ENCODE measurements at places on chromosomes 4 and X. TPM values are rescaled to one million over a fixed set of nuclear protein-coding genes. Genes with fewer than 3 reads are reported as not detected.

GRCh38 chrX:115560978-115561604, at the start of gene PLS3:
Gene PLS3 (plus strand): TSS chrX:115561174. CDS start chrX:115610251, 49,077 bp downstream.
- H3K27me3 ChIP-seq = peaks cover 14% of the 10 kb centered on the region
- H3K4me1 ChIP-seq = no peaks in the 10 kb centered on the region
- DNase-seq = peak; percentile 62
- H3K36me3 ChIP-seq = no peaks in the 10 kb centered on the region

DNA sequence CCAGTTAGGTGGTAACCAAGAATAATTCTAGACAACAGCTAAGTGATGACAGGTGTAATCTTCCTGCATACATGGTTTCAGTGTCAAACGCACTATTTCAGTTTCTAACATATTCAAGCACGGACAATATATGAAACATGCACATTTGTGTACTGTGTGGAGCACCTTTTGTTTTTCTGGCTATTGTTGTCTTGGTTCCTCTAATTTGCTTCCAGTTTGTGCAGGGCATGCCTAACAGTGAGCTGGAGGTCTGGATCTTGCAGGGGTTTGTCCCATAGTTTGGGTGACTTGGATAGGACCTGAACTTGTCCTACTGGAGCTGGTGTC, 70.5 kb upstream of the TBC1D9 start:
- H3K27ac ChIP-seq = no peak overlapping the region
- no peaks in the 10 kb centered on the region for H3K4me1 ChIP-seq
- H3K27me3 ChIP-seq = no peaks in the 10 kb centered on the region

TMEM131L gene
- 40.3 TPM for total RNA-seq

FGG gene
- not detected for total RNA-seq

GRCh38 chr4:107978716-107979451, 10.8 kb upstream of the HADH start:
- no peaks in the 10 kb centered on the region for H3K36me3 ChIP-seq
- H3K27ac ChIP-seq = no peak overlapping the region
- H3K4me3 ChIP-seq = no peak overlapping the region

WFS1 gene
- 5.9 TPM for total RNA-seq

DNA sequence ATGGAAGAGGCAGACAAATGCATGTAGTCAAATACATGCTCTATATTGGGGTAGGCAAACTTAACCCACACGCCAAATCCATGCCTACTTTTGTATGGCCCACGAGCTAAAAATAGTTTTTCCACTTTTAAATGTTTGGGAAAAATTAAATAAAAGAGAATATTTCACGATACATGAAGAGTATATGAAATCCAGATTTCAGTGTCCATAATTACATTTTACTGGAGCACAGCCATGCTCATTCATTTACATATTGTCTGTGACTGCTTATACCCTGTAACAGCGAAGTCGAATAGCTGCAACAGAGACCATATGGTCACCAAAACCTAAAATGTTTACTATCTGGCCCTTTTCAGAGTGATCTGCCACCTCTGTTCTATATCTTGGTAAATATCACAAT, 257.4 kb upstream of the NOCT start:
- no peaks in the 10 kb centered on the region for H3K4me1 ChIP-seq
- no peak overlapping the region for H3K4me3 ChIP-seq
- no peak for DNase-seq
- H3K36me3 ChIP-seq = no peaks in the 10 kb centered on the region

DNA sequence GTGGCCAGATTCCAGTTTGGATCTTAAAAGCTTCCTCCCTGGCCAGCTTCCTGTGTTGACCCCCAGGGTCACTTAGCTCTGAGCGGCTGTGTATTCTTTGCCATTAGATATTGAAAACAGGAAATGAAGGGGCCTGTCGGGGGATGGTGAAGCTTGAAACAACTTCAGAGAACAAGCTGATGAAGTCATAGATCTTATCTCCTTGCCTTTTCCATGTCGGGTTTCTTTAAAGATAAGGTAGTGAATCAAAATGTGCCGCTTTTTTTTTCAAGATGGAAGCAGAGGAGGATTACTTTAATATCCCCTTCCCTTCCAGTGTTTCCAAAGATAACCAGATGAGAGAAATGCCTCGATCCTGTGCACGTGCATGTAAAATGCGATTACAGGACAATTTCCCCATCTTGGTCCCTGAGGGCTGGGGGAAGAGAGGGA, 508.5 kb downstream of the MID1IP1 start:
- H3K27ac ChIP-seq = peak overlapping the region; percentile 100
- peak overlapping the region; percentile 82 for H3K4me3 ChIP-seq
- H3K4me1 ChIP-seq = peaks cover 52% of the 10 kb centered on the region
- DNase-seq = peak; percentile 84

DNA sequence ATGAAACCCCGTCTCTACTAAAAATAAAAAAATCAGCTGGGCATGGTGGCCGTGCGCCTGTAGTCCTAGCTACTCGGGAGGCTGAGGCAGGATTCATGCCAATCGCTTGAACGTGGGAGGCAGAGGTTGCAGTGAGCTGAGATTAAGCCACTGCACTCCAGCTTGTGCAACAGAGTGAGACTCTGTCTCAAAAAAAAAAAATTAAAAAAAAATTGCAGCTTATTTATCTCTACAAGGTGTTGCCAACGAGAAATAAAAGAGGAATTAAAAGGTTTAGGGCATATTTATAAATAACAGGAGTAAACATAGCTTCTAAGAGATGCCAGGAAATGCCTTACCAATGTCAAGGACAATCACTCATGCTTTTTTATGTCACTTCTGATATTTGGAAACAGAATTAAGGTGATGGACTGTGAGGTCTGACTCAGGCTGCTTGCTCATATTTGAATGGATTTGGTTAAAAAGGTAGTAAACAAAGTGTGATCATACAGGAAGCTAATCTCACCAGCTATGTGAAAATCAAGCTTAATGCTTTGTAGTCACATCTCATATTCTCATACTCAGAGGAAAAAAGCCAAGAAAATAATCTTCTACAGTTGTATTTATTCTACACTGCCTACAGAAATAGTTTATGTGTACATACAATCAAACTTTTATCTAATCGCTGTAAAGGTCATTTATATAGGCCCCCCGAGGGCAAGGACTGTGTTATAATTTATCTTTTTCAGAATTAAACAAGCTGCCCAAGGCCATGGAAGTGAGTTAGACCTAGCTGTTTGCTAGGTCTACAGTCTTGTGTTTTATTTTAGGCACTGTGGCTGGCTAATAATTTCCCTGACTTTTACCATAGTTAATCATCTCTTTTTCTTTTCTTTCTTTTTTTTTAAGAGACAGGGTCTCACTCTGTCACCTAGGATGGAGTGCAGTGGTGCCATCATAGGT, 61.1 kb upstream of the RBMX start:
- no peak for DNase-seq
- no peak overlapping the region for H3K4me3 ChIP-seq
- H3K27ac ChIP-seq = no peak overlapping the region
- H3K27me3 ChIP-seq = no peaks in the 10 kb centered on the region
- peaks cover 4% of the 10 kb centered on the region for H3K4me1 ChIP-seq

GRCh38 chrX:108216405-108216804, 124.8 kb downstream of the ATG4A start:
- H3K4me1 ChIP-seq = no peaks in the 10 kb centered on the region
- H3K36me3 ChIP-seq = no peaks in the 10 kb centered on the region
- no peak overlapping the region for H3K27ac ChIP-seq
- H3K27me3 ChIP-seq = no peaks in the 10 kb centered on the region

IBSP gene
- total RNA-seq = not detected

IL2RG gene
- total RNA-seq = 337 TPM

DNA sequence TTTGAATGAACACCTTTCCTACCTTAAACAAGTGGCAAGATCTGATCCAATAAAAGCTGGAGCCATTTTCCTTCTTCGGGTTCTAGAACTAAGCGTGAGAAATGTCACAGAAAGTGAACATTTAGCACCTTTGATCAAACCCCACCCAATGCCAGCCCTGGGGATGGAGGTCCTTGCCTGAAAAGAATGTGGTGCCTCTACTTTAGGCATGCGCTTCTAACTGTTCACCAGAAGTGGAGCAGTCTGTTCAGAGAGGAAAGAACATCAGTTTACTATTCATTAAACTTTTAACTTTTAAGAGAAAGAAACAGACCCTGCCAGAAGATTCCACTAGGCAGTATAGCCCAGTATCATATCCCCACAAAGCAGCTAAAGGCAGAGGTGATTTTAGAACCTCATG, 75.9 kb downstream of the INTS12 start:
- H3K4me1 ChIP-seq = no peaks in the 10 kb centered on the region
- H3K4me3 ChIP-seq = no peak overlapping the region
- H3K36me3 ChIP-seq = no peaks in the 10 kb centered on the region

DNA sequence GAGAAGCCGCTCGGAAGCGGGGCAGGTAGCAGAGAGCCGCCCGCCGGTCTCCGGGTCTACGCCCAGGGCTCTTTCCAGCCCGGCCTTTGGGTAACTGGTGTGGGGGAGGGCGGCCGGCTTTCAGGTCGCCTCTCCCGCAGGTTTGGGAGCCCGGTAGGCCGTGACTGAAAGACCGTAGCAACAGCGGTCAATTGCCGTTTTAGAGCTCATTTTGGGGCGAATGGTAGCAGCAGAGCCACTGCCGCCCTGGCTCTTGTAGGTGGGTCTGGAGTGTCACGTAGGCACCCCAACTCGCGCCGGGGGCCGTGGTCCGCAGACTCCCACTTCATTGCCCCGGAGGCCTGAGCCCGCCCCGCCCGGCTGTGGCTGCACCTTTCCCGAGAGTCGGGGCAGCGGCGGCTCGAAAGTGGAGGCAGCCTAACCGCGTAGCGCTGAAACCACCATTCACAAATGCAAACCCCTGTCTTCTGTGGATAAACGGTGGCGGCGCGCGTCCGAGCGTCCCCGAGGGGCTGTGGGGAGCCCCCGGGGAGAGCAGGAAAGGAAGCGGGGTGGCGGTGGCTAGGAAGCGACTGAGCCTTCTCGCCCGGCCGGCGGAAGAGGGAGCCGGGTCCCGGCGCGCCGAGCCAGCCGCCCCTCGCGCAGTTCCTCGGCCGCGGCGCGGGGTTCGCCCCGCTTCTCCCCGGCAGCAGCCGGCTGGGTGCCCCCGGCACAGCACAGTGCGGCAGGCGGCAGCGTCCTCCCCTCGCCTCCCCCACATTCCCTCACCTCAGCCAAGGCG, 2185.1 kb upstream of the TENM3 start:
- H3K4me1 ChIP-seq = peaks cover 9% of the 10 kb centered on the region
- H3K27ac ChIP-seq = no peak overlapping the region
- no peaks in the 10 kb centered on the region for H3K36me3 ChIP-seq
- peak; percentile 60 for DNase-seq

KLHL4 gene
- total RNA-seq = not detected

DNA sequence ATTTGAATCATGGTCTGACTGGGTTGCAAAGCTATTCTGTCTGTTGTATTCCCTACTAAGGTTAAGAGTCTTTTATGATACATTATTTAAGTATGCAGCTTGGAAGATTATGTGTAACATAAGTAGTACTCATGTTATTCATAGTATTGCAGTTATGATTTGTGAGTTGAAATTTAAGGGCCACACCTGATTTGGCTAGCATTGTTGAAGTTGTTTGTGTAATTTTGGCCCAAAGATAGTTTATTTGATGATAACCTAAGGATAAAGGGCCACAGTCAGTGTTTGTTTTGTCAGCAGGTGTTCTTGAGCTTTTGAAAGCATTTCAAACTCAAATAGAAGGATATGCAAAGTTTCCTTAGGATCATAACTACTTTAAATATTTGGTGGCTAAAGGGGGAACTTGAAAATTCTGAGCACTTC, 38.9 kb downstream of the NUDT9 start:
- H3K4me3 ChIP-seq = no peak overlapping the region
- H3K27me3 ChIP-seq = no peaks in the 10 kb centered on the region
- no peak overlapping the region for H3K27ac ChIP-seq
- DNase-seq = no peak
- H3K4me1 ChIP-seq = no peaks in the 10 kb centered on the region
- peaks cover 8% of the 10 kb centered on the region for H3K36me3 ChIP-seq

DNA sequence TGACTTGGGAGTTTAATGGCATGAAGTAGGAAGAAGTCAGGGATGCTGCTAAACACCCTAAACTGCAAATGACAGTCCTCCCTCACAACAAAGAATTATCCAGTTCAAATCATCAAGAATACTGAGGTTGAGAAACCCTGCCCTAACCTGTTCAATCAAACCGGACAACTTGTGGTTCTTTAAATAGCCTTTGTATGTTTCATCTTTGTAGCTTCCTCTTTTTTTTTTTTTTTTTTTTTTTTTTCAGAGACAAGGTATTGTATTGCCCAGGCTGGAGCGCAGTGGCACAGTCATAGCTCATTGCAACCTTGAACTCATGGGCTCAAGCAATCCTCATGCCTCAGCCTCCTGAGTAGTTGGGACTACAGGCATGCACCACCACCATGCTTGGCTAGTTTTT, 52.5 kb upstream of the TTC29 start:
- DNase-seq = no peak
- no peak overlapping the region for H3K27ac ChIP-seq
- H3K4me3 ChIP-seq = no peak overlapping the region
- H3K27me3 ChIP-seq = no peaks in the 10 kb centered on the region

DNA sequence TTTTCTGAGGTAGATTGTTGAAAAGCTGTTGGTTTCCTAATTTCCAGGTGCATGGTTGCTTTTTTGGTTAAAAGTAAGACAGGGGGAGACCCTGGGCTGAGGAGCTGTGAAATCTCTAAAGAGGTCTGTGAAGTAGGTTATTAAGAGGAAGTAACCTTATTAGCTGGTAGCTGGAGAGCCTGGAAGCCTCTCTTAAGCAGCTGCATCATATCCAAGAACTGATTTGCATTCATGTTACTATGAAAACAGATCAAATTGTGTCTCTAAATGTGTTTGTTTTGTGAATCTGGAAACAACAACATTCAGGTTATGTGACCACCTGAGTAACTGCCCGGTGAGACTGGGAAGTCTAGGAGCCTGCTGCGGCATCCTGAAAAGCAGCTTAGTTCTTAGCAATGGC, 54.1 kb downstream of the ARHGAP10 start:
- peaks cover 2% of the 10 kb centered on the region for H3K27me3 ChIP-seq
- no peak for DNase-seq
- H3K4me1 ChIP-seq = peaks cover 23% of the 10 kb centered on the region
- H3K36me3 ChIP-seq = no peaks in the 10 kb centered on the region
- no peak overlapping the region for H3K27ac ChIP-seq

DNA sequence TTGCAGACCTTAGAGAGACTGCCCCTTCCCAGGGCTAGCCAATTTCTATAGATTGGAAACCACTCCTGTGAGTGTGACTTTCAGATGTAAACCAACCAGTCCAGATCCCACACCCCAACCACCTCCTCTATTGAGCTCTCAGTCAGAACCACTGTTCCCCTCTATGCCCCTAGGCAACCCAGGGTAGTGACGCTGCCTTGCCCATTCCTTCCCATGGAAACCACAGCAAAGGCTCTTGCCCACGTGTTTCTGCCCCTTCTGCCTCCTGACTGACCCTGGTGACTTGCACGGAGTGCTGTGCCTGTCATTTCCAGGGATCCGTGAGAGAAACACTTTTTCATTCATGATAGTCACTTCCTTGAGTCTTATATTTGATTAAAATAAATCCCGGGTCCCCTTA, 32.4 kb downstream of the CYTL1 start:
- H3K36me3 ChIP-seq = no peaks in the 10 kb centered on the region
- H3K4me1 ChIP-seq = no peaks in the 10 kb centered on the region
- H3K4me3 ChIP-seq = no peak overlapping the region

DNA sequence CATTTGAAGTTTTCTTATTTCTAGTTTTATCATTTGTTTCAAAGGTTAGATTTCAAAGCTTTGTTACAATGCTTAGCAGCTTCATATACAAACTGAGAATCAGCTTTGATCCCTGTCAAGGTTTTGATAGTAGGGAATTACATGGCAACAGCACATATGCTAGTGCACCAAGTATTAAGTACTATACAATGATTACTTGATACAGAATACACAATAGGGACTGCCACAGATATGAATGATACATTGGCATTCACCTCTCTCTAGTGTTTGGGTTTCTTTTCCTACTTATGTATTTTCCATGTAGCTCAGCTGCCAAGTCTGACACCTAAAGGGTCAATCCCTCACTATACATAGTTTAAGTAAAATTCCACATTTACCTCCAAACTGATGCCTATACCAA, 344.0 kb downstream of the FAT4 start:
- H3K4me1 ChIP-seq = no peaks in the 10 kb centered on the region
- H3K36me3 ChIP-seq = no peaks in the 10 kb centered on the region
- DNase-seq = no peak
- H3K27me3 ChIP-seq = no peaks in the 10 kb centered on the region
- no peak overlapping the region for H3K4me3 ChIP-seq
- H3K27ac ChIP-seq = no peak overlapping the region
